Fibroblast of lung (primary cell): ENCODE measurements at places on chromosomes 7 and 10. TPM values are rescaled to one million over a fixed set of nuclear protein-coding genes. Genes with fewer than 3 reads are reported as not detected.

The PIP gene
- not detected in 2 replicates for total RNA-seq

The RSPH10B2 gene
- 0.51 and 0.66 TPM in 2 replicates for total RNA-seq

The HOXA1 gene
- total RNA-seq = 0.50 and 0.51 TPM in 2 replicates

The JAKMIP3 gene
- total RNA-seq = under 0.01 and 0.17 TPM in 2 replicates

The PLXDC2 gene
- 5.1 and 12.3 TPM in 2 replicates for total RNA-seq

DNA sequence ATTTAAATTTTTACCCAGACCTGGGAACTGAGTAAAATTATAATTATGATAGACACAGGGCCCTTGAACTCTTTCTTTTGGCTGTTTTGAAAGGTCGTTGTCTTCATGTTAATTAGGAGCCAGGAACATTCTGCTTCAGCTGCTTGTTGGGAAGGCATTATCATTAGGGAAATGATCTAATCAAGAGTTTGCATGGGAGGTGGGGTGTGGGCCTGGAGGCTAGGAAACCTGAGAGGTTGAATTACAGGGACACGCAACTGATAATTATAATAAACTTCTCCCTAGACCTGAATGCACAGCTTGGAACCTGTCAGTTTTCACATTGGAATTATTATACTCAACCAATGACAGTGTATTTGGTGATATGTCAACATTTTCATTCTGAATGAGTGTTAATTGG lies 237.7 kb downstream of the CACNB2 start:
- H3K27ac ChIP-seq = no peak overlapping the region
- no peak for DNase-seq
- H3K4me1 ChIP-seq = no peaks in the 10 kb centered on the region

- H3K4me3 ChIP-seq = no peak overlapping the region
- H3K27ac ChIP-seq = peak overlapping the region; percentile 58
- H3K4me1 ChIP-seq = peaks cover 8% of the 10 kb centered on the region
- no peaks in the 10 kb centered on the region for H3K36me3 ChIP-seq
- DNase-seq = peak; percentile 73
- H3K27me3 ChIP-seq = no peaks in the 10 kb centered on the region
Observed at GRCh38 chr10:132667342-132668047, 118.5 kb downstream of the NKX6-2 start.

- no peaks in the 10 kb centered on the region for H3K4me1 ChIP-seq
- H3K27me3 ChIP-seq = no peaks in the 10 kb centered on the region
- DNase-seq = peak; percentile 72
- H3K36me3 ChIP-seq = no peaks in the 10 kb centered on the region
Observed at GRCh38 chr7:50446542-50446960, 3.6 kb downstream of the FIGNL1 start.

GRCh38 chr10:13453896-13454295 lies 74.9 kb downstream of the BEND7 start:
- no peak overlapping the region for H3K27ac ChIP-seq
- no peak for DNase-seq
- no peaks in the 10 kb centered on the region for H3K36me3 ChIP-seq
